ENCODE measurements at places on chromosomes 13 and 19.

- peak; percentile 99 for DNase-seq
Measured at GRCh38 chr19:2041683-2042484, 9.2 kb downstream of the MKNK2 start.

DNA sequence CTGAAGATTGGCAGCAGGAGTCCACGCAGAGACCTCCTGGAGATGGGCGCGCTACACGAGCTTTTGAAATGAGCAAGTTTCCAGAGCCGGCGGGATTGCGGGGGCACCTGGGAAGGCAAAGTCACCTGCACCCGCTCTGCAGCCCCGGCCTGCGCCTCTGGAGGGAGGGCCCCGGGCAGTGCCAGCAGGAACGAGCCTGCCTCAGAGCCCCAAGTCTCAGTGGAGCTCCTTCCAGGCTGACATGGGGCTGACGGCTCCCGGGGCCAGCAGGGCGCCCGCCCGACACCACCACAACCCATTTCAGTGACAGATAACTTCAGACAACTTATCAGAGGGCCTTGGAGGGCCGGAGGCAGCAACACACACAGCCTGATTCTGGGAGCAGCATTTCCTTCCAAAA is 45.0 kb downstream of the RASA3 start:
- no peak for DNase-seq

DNA sequence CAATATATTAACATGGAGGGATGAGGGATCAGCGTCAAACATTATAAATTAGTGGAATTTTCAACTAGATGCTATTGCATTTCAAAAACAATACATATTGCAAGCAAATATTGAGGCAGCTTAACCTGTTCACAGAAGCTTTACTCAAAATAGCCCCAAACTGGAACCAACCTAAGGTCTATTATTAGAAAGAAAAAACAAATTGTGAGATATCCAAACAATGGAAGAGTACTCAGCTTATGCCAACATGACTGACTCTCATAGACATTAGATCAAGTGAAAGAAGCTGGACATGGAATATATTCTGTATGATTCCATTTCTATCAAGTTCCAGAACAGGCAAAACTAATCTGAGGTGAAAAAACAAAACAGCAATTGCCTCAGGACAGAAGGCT is 27.6 kb upstream of the NEK3 start:
- no peak for DNase-seq

DNA sequence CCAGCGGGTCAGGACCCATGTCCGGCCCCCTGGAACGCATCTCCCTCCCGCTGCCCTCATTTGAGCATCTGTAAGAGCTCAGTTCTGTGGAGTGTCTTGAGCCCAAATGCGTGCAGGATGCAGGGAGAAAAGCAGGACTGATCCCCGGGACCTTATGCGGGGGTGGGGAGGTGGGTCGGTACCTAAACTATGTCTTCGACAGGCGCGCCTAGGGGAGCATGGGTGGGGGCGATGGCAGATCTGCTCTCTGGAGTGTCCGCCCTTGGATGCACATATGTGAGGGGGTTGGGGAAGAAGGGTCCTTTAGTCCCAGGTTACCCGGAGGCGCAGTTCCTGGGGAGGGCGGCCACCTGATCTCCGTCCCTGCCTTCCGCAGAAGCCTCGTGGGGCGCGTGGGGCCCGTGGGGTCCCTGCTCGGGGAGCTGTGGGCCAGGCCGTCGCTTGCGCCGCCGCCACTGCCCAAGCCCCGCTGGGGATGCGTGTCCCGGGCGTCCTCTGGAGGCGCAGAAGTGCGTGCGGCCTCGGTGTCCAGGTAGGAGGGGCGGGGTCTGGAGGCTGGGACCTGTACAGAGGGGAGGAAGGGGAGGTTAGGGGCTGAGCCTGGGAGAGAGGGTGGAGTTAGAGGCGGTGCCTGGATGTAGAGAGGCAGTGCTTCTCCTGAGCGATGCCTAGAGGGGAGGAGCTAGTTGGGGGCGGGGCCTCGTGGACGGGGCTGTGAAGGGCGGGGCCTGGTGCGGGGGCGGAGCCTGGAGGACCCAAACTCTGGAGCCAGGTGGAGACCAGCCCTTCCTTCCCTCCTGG is 2.9 kb downstream of the CILP2 start:
- DNase-seq: peak; percentile 64

- DNase-seq: no peak
Measured at GRCh38 chr13:27442071-27442647, 8.2 kb downstream of the MTIF3 start.

GRCh38 chr19:11860721-11861120 is 12.2 kb downstream of the ZNF439 start:
- DNase-seq: no peak

Measured in memory B cell (primary cell).